ENCODE measurements at places on chromosomes 16 and 17.
A peak's percentile ranks its signal among the peaks of the same experiment; 100 is the strongest.

GRCh38 chr16:23682181-23682580 is 3.5 kb downstream of the PLK1 start:
- no peak for DNase-seq

GRCh38 chr17:35953720-35954119 is 10.2 kb upstream of the LYZL6 start:
- DNase-seq: no peak

GRCh38 chr17:64786337-64786736 is 124.2 kb upstream of the SMURF2 start:
- DNase-seq: no peak

DNA sequence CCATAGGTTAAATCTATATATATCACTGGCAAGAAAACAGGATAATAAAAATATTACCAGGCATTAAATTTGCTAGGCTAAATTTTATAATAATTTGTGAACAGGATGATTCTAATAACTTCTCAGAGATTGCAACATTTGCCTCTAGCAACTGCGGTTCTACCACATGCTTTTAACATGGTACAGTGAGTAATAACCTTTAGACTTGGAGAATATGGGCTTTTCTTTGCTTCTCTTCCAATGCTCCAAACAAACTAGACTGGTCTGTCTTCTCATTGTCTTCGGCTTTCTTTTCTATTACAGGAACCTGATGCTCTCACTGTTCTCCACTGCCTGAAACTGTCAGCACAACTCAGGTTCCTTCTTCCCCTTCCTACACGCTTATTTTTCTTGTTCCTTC is 80.6 kb downstream of the CA4 start:
- no peak for DNase-seq

DNA sequence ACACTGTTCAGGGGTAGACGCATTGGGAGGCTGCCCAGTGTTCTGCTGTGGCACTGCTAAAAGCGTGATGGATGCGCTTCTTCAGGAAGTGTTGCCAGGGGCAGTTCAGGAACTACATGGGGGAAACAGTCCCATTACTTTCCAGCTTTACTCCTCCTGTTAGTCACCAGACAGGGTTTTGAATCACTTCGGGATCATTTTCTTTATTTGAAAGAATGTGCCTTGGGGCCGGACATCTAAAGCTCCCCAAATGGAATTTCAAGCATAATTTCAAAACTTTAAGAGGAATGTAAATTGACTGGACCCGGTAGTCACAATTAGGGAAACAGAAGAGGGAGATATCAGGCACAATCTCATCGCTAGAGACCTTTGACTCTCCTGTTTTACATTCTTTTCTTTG is 1.3 kb upstream of the KRTAP2-1 start:
- no peak for DNase-seq

GRCh38 chr17:37829592-37830123 is 84.8 kb upstream of the HNF1B start:
- DNase-seq: no peak

DNA sequence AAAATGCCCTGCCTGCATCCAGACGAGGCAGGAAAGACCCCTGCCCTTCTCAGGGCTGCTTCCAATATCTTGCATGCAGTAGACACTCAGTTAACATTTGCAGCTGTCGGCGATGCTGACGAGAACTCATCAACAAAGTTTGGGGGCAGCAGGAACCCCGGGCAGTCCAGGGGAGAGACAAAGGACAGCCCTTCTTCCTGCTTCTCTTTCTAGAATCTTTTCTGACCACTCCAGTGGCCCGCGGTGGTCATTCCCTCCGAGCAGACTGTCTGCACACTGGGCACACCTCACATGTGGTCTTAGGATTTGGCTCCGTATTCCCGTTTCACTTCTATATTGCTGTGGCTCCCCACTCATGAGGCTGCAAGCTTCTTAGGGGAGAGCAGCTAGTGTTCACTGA is 31.0 kb upstream of the MFSD6L start:
- no peak for DNase-seq

DNA sequence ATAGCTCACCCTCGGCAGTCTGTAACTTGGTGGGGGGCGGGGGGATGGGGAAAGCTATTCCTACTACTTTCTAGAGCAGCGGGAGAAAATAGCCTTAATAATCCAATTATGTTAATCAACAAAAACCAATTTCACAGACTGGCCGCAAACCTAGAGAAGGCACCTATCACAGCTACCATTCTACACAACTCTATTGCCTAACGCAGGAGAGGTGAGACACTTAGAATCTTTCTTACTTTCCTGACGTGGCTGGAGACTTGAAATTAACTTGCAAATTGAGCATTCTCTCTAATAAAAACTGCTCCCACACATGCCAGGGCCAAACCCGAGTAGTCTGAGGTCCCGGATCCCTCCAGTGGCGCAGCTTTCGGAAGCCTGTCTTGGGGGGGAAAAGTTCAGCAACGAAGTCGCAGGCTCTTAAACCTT is 794 bp downstream of the SMG6 start:
- DNase-seq: no peak

DNA sequence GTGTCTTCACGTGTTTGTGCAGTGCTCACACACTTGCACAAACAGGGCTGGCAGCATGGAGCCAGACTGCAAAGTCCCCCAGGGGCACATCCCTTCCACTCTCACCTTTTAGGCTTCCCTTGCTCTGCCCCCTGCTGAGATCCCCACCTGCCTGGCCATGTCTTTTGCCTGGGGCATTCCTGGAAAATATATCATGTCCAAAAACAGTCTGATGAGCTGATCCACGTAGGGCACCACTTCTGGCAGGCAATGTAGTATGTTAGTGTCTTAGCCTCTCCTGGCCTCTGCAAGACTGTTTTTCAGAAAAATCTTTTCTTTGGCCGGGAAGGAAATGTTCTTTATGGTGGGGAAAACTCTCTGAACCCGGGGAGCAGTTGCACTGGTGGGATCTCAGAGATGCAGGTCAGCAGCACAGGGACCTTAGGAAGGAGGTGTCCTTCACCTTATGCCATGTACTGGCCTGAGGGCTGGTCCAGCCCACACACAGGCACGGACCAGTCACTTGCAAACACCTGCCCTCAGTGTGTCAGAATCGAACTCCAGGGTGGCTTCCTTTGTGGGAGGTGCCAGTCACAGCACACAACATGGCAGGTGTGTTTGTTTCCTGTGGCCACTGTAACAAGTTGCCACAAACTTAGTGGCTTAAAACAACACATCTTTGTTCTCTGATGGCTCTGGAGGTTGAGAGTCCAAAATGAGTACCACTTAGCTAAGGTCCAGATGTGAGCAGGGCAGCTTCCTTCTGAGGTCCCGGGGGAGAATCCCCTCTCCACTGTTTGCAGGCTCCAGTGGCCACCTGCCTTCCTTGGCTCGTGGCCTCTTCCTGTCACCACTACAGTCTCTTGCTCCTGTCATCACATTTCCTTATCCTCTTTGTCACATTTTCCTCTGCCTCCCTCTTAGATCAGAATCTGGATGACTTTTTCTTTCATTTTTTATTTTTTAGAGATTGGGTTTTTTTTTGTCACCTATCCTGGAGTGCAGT is 46.6 kb downstream of the MPRIP start:
- DNase-seq: no peak

DNA sequence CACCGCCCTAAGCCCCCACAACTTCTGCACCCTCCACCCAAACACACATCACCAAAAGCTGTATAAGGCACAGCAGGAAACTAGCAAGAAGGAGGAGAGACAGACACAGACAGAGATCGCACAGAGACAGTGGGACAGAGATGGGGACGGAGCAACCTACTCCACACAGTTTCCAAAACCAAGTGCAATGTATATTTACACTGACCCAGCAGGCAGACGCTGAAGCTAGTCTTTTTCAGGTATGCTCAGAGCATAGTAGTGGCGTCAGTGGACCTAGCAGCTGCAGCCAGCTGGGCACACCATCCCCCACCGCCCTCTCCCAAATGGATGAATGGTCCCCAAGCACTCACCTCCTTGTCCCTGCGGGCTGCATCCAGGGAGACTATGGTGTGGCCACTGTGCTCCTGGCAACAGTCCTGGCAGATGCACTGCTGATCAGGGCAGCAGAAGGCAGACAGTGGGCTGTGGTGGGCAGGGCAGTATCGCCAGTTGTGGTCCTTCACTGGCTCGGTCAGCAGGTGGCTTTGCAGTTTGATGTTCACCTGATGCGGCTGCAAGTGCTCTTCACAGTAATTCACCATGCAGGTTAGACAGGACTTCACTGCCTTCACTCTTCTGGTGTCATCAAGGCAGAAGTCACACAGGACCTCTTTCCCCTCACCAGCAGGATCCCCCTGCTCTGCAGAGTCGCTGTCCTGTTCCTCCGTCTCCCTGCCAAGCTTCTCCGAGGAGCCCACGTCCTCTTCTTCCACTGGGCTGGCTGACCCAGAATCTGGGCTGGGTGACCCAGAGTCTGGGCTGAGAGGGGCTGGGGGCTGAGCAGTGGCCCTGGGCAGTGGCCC is 31.5 kb upstream of the FBXW10B start:
- DNase-seq: no peak

GRCh38 chr17:82399041-82399441 is 19.1 kb upstream of the HEXD start:
- peak; percentile 74 for DNase-seq

- no peak for DNase-seq
Measured at GRCh38 chr17:19398301-19399181, 11.6 kb upstream of the MFAP4 start.

DNA sequence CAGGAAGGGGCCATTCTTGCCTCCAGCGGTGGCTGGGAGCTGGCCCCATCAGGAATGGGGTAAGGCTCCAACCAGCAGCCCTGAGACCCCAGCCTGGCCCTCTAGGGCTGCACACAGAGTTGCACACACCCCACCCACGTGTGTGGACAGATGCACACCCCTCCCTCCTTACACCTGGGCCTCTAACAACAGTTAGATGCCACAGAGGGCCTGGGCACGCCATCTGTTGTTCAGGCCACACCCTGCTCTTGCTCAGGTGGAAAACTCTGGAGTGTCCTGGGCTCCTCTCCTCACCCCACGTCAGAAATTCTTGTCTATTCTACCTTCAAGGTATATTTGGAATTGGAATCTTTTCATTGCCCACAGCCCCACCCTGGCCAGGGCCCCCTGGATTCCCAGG is 13.3 kb upstream of the RAI1 start:
- no peak for DNase-seq

DNA sequence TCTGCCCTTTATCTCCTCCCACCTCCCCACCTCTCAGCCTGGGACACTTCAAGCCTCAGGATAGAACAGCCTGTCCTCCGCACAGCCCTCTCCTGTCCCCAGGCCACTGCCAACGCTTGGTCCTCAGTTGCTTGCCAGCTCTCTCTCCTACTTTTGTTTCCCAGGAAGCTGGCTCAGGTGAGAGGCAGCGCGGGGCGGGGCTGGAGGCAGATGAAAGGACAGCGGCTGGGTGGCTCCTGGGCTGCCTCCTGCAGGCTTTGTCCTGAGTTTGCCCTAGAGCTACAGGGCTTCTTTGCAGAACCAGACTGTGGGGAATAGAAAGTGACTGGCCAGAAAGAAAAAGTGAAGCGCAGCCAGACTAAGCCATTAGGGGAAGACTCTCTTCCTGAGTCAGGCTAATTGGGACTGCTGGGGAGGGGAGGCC is 48.2 kb upstream of the CDC42EP4 start:
- no peak for DNase-seq

DNA sequence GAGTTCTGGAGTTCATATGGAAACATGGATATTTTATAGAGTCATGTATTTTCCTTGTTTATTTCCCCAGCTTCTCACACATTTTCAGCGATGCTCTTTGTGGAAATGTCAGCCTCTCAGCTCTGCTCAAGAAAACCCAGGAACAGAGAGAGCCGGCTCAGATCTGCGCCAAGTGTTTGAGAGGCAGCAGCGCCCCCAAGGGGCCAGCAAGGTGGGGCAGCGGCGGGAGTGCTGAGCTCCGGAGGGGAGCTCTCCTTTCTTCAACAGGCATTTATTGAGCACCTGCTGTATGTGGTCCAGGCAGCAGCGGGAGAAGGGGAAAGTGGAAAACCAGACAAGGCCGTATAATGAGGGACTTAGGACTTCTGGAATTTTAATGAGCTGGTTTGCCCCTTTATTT is 421.1 kb upstream of the C16orf82 start:
- DNase-seq: no peak

- no peak for DNase-seq
Measured at GRCh38 chr16:79151-80054, 1.4 kb downstream of the MPG start.

DNA sequence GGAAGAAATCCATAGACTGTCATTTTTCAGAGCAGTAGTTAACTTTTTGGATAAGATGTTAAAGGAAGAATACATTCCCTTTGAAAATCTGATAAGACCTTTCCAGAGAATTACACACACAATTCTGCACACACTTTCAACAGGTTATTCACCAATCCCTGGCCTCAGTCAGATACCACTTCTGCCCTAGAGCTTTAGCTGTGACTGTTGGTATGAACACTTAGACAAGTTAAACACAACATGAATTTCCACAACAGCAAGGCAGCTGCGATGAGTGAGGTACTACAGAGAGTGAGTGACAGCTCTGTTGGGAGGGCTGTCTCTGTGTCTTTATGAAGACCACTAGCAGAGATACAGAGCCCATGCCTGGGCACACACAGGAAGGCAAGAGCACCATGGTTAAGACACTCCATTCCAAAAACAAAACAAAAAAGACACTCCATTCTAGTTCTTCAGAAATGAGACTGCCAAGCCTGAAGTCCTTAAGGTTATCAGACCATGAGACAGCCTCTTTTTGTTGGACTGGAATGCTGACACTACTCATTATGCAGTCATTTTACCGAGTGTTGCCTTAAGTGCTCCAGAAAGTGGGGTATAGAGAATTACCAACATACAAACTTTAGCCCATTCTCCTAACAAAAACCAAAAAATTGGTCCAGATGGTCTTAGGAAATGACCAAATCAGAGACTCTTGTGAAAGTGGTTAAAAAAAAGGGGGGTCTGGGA is 42.4 kb downstream of the TOM1L2 start:
- DNase-seq: no peak

- DNase-seq: no peak
Measured at GRCh38 chr17:35664685-35665084, 66.8 kb upstream of the RASL10B start.

DNA sequence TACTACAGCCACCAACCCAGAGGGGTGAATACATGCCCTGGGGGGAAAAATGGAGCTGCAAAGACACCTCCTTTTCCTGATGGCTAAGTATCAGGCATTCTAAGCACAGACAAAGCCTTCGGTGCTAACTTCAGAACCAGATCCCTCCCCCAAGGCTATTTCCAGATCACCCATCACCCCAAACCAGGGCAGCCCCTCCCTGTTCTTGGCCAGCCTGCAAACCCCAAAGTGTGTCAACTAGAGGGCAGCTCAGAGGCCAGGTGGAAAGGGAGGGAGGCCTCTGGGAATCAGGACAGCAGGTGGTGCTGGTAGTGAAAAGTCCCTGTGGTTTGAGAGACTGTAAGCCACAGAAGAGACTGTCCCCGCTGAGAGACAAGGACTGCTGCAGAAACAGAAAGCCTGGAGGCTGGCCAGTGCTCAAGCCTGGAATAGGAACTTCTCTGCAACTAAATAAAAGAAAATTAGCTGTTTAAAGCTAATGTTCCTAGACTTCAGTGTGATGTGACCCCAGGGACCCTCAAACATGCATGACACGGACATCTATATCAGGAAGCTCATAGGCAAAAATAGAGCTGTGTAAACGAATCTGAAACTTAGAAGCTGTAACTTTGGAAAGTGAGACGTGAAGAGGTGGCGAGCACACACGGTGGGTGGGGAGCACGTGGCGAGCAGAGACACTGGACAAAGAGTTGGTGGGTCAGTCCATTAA is 9.1 kb downstream of the TUBG1 start:
- DNase-seq: no peak

Data from ascending aorta (tissue), 2 donors.